ENCODE measurements at places on chromosomes 4 and X. TPM values are rescaled to one million over a fixed set of nuclear protein-coding genes. Genes with fewer than 3 reads are reported as not detected.

Gene ATP2B3
- not detected for total RNA-seq

Gene RTL3
- total RNA-seq = not detected

Gene STOX2
- total RNA-seq = 7.9 TPM

Gene FGA
- total RNA-seq = not detected

Gene VAMP7
- total RNA-seq = 29.2 TPM

Gene RHOXF2
- total RNA-seq = not detected

Gene COL4A6
- total RNA-seq = 10.7 TPM

Gene ITGB1BP2
- 1.0 TPM for total RNA-seq

Gene NDNF
- 2.2 TPM for total RNA-seq

Gene GPRASP3
- 4.3 TPM for total RNA-seq

Gene MTNR1A
- not detected for total RNA-seq

- DNase-seq = no peak
These were observed 10.3 kb downstream of the LAP3 start for GRCh38 chr4:17587094-17587822.

- no peak for DNase-seq
These were observed 28.2 kb downstream of the F11 start for GRCh38 chr4:186294160-186294559.

DNA sequence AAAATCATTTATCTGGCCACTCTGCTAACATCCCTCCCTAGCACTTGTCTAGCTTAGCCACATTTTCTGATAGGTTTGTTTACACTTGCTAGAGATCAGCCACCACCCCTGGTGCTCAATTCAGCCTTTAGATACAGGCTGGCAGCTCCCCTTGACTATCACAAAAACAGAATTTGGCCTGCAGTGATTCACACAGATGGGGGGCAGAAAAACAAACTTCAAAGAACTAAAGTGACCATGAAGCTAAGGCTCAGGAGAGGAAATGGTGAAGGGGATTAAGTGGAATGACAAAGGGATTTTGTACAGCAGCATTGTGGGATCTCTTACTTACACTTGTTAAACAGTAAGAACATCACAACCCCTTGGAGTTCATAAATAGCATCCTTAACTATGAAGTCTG is 1718.0 kb upstream of the PCDH7 start:
- DNase-seq = no peak

DNA sequence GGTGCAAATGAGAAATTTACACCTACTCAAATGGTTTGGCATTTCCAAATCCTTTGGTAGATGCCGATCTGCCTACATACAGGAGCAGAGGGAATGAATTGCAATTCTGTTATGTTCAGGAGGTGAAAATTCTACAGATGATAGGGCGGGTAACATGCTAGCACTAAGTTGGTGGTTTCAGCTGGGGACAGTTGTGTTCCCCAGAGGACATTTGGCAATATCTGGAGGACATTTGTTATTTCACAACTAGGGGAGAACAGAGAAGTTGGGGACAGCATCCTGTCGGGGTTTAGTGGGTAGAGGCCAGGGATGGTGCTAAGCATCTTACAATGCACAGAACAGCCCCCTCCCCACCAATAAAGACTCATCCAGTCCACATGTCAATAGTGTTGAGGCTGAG is 96.5 kb upstream of the PUDP start:
- no peak for DNase-seq

GRCh38 chr4:23887173-23887572 is 2.7 kb downstream of the PPARGC1A start:
- DNase-seq = no peak

- no peak for DNase-seq
These were observed at the start of gene HTR2C for GRCh38 chrX:114583646-114584374. TSS of gene HTR2C (plus strand) at chrX:114584086. CDS start at chrX:114726937, 142,851 bp downstream.

DNA sequence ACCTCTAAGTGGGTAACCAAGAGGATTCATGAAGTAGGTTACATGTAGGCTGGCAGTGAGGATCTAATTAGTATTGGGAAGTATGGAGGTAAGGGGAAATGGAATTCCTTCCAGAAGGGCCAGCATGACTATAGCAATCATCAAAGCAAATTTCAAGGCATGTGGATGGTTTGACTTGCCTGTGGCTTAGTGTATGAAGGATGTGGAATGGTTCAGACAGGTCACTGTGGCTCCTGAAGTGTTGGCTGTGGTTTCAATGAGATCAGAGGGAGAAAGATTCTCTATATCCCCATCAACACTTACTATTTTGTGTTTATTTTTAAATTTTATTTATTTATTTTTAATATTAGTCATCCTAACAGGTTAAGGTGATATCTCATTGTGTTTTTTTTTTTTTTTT is 121.6 kb upstream of the TBC1D9 start:
- DNase-seq = no peak

DNA sequence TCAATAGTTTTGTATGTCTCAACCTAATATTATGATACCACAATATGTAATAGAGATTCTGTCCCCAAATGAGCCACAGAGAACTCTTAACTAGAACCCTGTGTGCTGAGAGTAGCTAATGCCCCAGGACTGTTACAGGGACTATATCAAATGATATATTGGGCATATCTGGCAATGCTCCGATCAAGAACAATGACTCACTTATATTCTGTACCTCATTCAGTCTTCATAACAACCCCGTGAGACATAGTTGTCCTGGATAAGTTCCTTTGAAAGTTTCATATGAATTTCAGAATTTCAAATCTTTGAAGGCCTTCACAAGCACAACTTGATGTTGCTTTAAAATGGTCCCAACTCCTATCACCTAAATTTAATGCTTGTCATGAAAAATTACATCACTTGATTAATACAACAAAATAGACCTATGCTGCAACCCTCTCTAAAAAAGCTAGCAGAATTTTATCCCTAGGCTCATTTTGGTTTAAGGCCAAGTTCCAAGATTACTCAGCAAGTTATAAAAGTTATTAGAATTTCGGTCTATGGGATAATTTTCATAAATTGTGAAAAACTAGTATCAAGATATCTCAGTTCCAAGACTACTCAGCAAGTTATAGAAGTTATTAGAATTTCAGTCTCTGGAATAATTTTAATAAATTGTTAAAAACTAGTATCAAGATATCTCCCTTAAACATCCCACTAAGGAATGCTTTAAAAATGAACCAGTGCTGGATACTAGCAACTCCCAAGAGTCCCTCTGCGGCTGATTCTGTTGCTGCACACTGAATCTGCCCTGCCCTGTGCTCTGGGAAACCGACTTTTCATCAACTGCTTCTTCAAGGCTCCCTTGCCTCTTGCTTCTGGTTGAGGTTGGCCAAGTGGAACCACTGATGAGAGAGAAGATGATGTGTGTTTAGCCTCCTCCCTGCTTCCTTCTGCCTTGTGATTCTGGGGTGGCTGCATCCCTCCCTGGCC is 6.0 kb upstream of the ANXA3 start:
- no peak for DNase-seq

GRCh38 chr4:166481055-166481454 is 608.0 kb downstream of the TLL1 start:
- no peak for DNase-seq

DNA sequence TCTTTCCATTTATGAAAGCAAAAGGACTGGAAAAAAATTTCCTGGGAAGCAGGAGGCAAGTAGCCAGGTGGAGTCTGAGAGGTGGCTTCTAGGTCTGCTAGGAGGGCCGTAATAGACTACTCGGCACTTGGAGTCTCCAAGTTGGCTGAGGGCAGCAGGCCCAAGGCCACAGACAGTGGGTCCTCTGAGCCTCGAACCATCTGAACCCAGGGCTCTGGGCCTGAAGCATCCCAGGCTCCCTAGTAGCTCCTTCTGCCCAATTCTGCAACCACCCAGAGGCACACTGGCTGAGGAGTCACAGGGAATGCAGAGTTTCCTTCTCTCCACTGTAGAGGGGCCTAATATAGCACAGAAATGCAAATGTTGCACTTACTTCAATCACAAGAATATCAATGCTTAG is 19.8 kb downstream of the TKTL1 start:
- no peak for DNase-seq

DNA sequence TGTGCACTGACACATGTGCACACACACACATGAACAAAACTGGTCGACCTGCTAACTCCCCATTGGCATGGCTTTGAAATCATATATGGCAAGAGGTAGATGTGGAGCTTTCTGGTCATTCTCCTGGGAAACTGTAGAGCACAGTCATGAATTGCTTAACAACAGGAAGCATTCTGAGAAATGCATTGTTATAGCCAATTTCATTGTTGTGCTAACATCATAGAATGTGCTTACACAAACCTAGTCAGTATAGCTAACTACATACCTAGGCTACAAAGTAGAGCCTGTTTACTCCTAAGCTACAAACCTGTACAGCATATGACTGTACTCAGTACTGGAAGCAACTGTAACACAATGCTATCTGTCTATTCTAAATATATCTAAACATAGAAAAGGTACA is 134.2 kb upstream of the SH3RF1 start:
- DNase-seq = no peak

- DNase-seq = no peak
These were observed 3.4 kb downstream of the TEX13B start for GRCh38 chrX:107978707-107979307.

- no peak for DNase-seq
These were observed 10.8 kb downstream of the CLCN4 start for GRCh38 chrX:10167573-10167972.

- no peak for DNase-seq
These were observed 40.8 kb downstream of the CLNK start for GRCh38 chr4:10643600-10644425.

DNA sequence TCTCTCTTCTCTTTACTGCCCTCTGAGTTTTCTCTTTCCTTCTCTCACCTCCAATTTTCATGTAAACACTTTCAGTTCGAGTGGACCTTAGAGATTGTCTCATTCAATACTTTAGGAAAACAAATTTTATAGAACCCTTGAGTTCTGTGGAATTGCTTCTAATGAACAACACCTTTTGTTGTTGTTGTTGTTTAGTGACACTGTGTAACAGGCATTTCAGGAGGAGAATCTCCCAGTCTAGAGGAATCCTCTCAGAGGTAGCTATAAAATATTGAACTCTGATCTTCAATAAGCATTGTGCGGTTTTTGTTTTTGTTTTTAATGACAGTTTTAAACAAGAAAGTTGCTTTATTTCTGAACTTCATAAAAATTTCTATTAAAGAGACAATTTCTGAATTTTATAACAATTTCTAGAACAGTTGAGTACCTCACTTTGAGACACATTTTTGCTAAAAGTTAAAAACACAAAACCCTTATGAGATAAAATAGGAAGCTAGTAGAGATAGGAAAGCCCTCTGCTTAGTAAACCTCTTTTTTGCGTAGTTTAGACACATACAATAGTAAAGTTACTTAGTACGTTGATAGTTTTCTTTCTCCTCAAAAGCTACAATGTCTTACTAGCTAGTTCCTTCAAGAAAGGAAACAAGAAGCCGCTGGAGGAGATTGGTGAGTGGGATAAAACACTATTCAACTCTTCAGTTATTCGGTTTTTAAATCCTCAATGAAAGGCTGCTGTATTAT is 38.8 kb downstream of the CLCN3 start:
- DNase-seq = no peak

DNA sequence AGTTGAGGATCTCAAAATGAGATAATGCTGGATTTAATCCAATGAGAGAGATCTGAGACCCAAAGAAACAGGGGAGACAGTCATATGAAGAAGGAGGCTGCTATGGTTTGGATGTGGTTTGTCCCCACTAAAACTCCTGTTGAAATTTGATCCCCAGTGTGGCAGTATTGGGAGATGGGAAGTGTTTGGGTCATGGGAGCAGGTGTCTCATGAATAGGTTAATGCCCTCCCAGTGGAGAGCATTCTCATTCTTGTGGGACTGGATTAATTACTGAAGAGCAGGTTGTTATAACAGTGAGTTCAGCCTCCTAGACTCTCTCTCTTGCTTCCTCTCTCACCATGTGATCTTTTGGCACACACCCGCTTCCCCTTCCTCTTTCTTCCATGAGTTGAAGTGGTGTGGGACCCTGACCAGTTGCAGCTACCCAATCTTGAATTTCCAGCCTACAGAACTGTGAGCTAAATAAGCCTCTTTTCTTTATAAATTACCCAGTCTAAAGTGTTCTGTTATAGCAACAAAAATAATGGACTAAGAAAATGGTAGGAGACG is 70.3 kb downstream of the PPEF2 start:
- no peak for DNase-seq

DNA sequence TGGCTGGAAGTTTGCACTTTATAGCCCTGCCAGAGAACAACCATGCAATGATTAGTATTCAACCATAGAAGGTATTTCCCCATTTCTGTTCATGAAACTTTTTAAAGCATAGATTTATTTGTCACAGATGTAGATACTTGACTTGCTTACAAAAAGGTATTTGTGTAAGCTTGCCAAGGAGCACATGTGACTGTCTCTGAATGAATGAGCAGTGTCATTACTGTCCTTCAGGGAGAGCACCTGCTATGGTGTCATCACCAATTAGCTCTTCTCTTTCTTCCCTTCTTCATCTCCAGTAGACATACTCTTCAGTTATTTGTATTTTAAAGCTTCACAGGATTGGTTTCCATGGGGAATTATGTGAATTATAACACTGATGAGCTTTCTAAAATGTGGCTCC is 1064.7 kb upstream of the GRIA3 start:
- no peak for DNase-seq

Data from breast epithelium (tissue), 4 donors.